Bronchial smooth muscle cell (primary cell): ENCODE measurements at places on chromosomes 5 and 9. TPM values are rescaled to one million over a fixed set of nuclear protein-coding genes. Genes with fewer than 3 reads are reported as not detected.

The PRDM9 gene
- total RNA-seq, result not detected in 2 replicates

The LHX3 gene
- total RNA-seq, result not detected in 2 replicates

The FOXD4L5 gene
- 0.09 and 0.16 TPM in 2 replicates for total RNA-seq

The NPR2 gene
- total RNA-seq, result 25.7 and 28.2 TPM in 2 replicates

The LCN15 gene
- not detected in 2 replicates for total RNA-seq

The CHSY3 gene
- 0.77 and 1.3 TPM in 2 replicates for total RNA-seq

The KIF4B gene
- total RNA-seq, result under 0.01 and 0.09 TPM in 2 replicates

The MRNIP gene
- 15.3 and 28.9 TPM in 2 replicates for total RNA-seq

The OMD gene
- total RNA-seq, result 0.95 and 1.1 TPM in 2 replicates

The INSL4 gene
- total RNA-seq, result not detected in 2 replicates

The ACTBL2 gene
- total RNA-seq, result under 0.01 TPM in 1 of 2 replicates, not detected in the other

The SPEF2 gene
- 1.2 and 3.5 TPM in 2 replicates for total RNA-seq

The GLE1 gene
- total RNA-seq, result 17.5 and 19.4 TPM in 2 replicates

The MEIKIN gene
- total RNA-seq, result not detected in 2 replicates

The EIF4E1B gene
- total RNA-seq, result 0.26 TPM in 1 of 2 replicates, not detected in the other

The SAXO1 gene
- total RNA-seq, result 0.09 and 0.16 TPM in 2 replicates

The LCN10 gene
- 0.16 TPM in 1 of 2 replicates, not detected in the other for total RNA-seq

The TRPM6 gene
- total RNA-seq, result under 0.01 TPM in 2 replicates

The SLC6A18 gene
- not detected in 2 replicates for total RNA-seq

The ZDHHC12 gene
- 23.4 and 28.7 TPM in 2 replicates for total RNA-seq

The PITX1 gene
- 0.47 and 4.1 TPM in 2 replicates for total RNA-seq

The KLF9 gene
- 18.8 and 22.5 TPM in 2 replicates for total RNA-seq

The SLC6A3 gene
- total RNA-seq, result under 0.01 TPM in 1 of 2 replicates, not detected in the other

The MTMR12 gene
- 9.6 and 10.9 TPM in 2 replicates for total RNA-seq

The SH2D3C gene
- not detected in 2 replicates for total RNA-seq

The PCDHB16 gene
- total RNA-seq, result 0.16 and 2.1 TPM in 2 replicates

The SHISAL2B gene
- total RNA-seq, result 0.16 TPM in 1 of 2 replicates, not detected in the other

The FGD3 gene
- total RNA-seq, result not detected in 2 replicates

The PCDHGA8 gene
- total RNA-seq, result 3.5 and 4.4 TPM in 2 replicates

The PAEP gene
- not detected in 2 replicates for total RNA-seq

The SNAPC3 gene
- 32.3 TPM in 2 replicates for total RNA-seq

The FUT7 gene
- not detected in 2 replicates for total RNA-seq

The C5orf52 gene
- not detected in 2 replicates for total RNA-seq

The CCDC192 gene
- total RNA-seq, result not detected in 2 replicates

The SPATA31A1 gene
- not detected in 2 replicates for total RNA-seq

The ICE1 gene
- 13.2 and 15.4 TPM in 2 replicates for total RNA-seq

The JAKMIP2 gene
- total RNA-seq, result 0.94 and 1.3 TPM in 2 replicates

The GABRP gene
- total RNA-seq, result not detected in 2 replicates

The CCNO gene
- total RNA-seq, result 0.17 TPM in 1 of 2 replicates, not detected in the other

The RANBP3L gene
- under 0.01 and 1.1 TPM in 2 replicates for total RNA-seq

The RANBP6 gene
- total RNA-seq, result 24.5 and 25.1 TPM in 2 replicates

The DELE1 gene
- 27.6 and 33.1 TPM in 2 replicates for total RNA-seq

The RAB14 gene
- total RNA-seq, result 10.0 and 20.5 TPM in 2 replicates

The SPATA6L gene
- total RNA-seq, result 0.26 and 0.63 TPM in 2 replicates

The PCDHB15 gene
- total RNA-seq, result 0.32 and 0.60 TPM in 2 replicates
